Stimulated activated CD8-positive, alpha-beta memory T cell treated with anti-CD3 and anti-CD28 coated beads, Interleukin-7, amount 100 ng/mL, for 4 hours (primary cell): ENCODE measurements at places on chromosomes 11 and 22.

- DNase-seq: no peak
Observed at GRCh38 chr11:116696381-116696941, 76.3 kb downstream of the BUD13 start.

- no peak for DNase-seq
Observed at GRCh38 chr22:35615156-35615555, 2.0 kb downstream of the MB start.

DNA sequence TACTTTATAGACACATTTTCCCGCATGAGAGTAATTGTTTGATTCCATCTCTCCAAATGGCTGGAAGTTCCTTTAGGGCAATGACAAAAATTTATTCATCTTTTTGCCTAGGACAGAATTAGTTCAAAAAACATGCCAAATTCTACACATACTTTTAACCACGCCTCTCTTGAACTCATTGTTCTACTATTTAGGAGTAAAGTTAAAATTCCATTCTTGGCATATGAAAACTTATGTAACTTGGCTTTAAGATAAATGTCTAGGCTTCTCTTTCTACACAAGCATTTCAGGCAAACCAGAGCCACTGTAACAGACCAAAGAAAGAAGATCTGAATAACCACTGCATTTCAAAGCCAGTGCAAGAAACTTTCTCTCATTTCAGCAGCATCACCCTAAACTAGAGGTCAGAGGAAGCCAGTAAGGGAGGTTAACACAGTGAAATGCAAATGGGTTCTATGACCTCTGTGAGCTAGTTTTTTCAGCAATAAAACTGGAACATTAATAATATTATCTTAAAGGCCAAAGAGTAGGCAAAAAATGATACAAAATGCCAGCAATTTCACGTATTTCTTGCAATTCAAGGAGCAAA lies 73.0 kb downstream of the RSF1 start:
- DNase-seq: no peak

- no peak for DNase-seq
Observed at GRCh38 chr11:7115780-7116179, 27.0 kb downstream of the RBMXL2 start.

DNA sequence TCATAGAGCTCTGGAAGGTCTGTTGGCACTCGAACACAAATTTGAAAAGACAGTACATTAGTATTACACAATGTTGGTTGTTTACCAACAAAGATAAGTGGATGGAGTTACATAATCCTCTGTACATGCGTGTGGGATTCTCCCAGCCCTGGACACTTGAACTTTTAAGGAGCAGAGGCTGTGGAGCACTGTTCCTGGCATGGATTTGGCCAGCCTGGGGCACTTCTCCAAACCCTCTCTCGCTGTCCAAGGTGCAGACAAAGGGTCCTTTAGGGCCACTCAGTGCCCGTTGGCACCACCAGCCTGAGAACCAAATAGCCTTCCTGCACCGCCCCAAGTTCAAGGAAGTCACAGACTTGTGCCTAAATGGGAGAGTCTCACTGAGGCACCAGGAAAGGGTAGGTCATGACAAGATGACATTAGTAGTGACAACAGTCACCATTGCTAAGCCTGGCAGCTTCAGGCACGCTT lies 1.6 kb upstream of the ANO1 start:
- DNase-seq: no peak

- DNase-seq: peak; percentile 13
Observed at GRCh38 chr11:113305440-113306336, 8.7 kb upstream of the TTC12 start.

GRCh38 chr11:64341851-64342791 lies 2.1 kb downstream of the CCDC88B start:
- peak; percentile 78 for DNase-seq

DNA sequence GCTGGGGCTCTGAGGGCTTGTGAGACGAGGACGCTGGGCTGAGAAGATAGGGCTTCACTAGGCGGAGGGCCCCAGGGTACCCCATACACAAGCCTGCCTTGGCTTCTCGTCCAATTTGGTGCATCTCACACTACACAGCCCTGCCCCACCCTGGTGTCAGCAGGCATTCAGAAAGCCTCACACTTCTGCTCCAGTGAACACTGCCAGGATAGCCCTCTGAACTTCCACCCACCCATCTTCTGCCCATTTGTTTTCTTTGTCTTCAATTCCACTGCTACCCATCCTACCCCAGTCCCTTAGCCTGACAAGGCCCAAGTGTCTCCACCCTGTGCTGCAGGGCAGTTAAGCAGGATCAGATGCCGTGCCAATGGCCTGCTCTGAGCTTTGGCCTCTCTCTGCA lies 1.9 kb upstream of the BUD13 start:
- DNase-seq: no peak

DNA sequence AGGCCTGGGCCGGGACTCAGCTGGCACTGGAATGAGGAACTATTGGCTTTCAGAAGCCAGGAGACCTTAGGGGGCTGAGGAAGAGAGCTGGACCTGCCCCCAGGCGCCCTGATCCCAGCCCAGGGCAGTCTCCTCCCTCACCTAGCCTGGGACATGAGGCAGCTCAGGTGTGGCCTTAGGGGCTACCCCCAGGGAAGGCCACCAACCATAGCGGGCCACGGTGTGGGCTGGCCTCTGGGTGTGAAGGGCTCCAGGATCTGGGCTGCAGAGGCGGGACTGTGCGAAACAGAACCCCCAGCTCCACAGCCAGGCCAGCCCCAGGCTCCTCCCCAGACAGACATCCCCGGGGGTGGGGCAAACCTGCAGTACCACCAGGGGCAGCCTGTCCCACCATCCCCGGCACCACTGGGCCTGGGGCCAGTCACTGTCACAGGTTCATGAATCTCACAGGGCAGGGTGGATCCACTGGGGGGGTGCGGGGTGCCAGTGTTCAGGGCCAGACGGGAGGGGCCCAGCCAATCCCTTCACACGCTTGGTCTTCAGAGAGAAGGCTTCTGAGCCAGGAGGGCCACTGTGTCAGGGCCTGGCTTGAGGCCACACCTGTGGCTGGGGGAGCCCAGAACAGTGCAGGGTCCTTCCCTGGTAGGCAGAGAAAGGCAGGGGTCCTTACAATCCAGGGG lies 3.5 kb downstream of the PLXNB2 start:
- no peak for DNase-seq

GRCh38 chr11:35046681-35047080 lies 92.3 kb upstream of the CD44 start:
- no peak for DNase-seq

DNA sequence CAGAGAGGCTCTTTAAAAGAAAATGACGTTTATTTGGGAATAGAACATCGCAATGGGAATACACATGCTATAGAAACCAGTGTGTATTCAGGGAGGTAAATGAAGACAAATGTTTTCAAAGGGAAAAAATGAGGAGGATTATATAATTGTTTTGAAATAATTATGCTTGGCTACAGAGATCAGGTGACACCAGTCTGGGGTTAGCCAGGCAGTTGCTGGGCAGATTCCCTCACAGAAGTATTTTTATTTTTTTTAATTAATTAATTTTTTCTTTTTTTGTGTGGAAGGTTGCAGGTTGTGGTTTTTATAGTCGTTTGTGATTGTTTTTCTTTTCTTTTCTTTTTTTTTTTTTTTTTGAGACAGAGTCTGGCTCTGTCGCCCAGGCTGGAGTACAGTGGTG lies 5.6 kb upstream of the STARD10 start:
- no peak for DNase-seq

DNA sequence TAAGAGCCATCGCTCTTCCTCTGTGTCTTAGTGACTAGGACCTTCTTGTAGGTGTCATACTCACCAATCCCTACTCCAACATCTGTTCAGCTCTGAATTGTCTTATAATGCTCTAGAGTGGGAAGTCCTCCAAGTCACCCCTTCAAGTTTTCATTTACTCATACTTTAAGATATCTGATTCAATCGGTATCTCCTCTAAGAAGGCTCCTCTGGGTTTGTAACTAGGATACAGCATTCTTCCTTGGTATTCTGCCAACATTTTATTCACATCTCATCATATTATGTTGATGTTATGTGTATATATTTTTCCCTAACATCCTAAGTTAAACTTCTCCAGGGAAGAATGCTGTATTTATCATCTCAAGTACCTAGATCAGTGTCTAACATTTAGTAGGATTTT lies 662.1 kb downstream of the NTM start:
- DNase-seq: no peak

- no peak for DNase-seq
Observed at GRCh38 chr22:29359469-29359868, 28.9 kb downstream of the AP1B1 start.

DNA sequence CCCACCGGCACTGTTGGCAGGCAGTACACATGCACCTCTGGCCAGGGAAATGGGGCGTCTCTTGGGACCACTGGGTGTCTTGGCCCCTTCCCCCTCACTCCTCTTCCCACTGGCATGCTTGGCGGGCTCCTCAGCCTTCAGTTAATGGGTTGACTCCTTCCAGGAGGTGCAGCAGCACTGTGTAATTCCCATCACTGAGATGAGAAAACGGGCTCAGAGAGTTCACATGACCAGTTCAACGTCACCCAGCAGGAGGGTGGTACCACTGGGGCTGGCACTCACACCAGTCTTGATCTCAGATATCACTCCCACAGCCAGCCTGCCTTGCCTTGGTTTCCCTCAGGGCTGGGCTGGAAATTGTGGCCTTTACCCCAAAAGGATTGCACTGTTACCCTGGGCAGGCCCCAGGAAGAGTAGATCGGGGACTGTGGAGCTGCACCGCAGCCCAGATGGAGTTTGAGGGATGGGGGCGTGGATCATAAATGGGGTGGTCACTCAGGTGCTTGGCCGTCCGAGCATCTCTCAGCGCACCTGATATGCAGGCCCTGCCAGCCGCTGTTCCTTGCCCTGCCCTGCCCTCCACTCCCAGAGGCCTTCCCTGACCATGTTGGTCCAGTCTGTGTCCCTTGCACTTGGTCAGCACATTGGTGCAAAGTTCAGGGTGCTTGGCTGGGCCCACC lies 16.9 kb downstream of the CAPN5 start:
- no peak for DNase-seq

DNA sequence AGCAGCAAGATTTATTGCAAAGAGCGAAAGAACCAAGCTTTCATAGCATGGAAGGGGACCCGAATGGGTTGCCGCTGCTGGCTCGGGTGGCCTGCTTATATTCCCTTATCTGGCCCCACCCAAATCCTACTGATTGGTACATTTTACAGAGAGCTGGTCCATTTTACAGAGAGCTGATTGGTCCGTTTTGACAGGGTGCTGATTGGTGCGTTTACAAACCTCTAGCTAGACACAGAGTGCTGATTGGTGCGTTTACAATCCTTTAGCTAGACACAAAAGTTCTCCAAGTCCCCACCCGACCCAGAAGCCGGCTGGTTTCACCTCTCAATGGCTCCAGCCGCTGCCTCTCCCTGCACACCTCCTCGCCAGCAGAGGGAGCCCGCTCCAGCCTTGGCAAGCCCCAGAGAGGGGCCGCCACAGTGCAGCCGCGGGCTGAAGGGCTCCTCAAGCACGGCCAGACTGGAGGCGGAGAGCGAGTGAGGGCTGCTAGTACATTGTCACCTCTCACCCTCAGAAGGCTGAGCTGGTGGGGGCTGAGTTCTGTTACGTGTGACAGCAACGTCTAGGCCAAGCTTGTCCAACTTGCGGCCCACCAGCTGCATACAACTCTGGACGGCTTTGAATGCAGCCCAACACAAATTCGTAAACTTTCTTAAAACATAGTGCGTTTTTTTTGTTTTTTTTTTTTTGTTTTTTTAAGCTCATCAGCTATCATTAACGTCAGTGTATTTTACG lies 8.7 kb downstream of the PTH start:
- DNase-seq: peak; percentile 59

DNA sequence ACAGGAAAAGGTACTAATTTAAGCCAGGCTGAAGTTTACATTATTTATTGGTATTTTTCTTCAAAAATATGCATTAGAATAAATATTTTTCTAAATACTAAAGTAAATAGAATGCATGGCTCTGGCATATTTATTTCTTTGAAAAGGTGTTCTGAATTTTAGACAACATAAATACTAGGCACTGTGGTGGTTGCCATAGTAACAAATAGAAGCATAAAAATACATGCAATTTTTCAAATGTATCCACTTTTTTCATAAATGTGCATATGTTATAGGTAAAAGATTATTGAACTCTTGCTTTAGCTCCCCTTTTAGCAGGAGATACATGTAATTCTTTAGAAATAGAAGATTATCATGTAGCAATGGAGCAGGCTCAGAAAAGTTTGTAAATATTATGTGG lies 18.4 kb downstream of the DCDC1 start:
- DNase-seq: no peak

- no peak for DNase-seq
Observed at GRCh38 chr11:80562523-80563125, 1121.8 kb upstream of the TENM4 start.

GRCh38 chr11:63906585-63906984 lies 10.4 kb downstream of the RCOR2 start:
- DNase-seq: no peak

GRCh38 chr11:100240025-100240539 lies 447.0 kb upstream of the ARHGAP42 start:
- DNase-seq: no peak

GRCh38 chr11:95499516-95500135 lies 268.6 kb upstream of the SESN3 start:
- no peak for DNase-seq

DNA sequence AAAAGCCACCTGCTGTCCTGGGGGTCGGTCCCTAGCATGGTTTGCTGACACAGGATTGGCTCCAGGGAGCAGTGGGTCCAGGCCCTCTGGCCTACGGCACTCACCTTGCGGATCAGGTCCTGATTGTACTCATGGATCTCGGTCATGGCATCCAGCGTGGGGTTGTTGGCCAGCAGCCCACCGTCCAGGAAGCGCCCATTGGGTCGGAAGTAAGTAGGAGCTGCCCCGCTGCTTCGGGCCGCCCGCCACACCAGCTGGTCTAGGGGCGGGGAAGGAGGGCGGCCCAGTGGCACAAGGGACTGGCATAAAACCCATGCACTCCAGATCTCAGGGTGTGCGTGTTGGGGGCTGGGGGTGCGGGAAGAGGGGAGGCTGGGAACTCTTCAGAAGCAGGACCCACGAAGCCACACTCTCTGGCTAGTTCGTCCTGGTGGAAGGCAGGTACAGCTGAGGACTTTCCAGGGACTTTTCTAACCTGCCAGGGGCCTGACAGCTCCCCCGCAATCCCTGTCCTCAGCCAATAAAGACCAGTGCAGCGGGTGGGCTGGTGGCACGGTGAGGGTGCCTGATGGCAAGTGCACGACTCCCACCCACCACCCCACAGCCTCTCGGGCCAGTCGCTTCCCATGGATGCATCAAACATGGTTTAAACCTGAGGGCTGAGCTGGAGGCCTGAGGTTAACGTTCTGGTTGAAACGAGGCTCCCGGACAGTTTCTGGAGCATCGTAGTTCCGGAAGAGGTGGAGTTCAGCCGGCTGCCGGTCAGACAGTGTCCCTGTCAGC lies 5.1 kb upstream of the BAIAP2L2 start:
- DNase-seq: no peak

GRCh38 chr11:21622995-21623394 lies 569.9 kb upstream of the ANO5 start:
- DNase-seq: no peak
